ENCODE measurements at places on chromosomes 7 and 10. TPM values are rescaled to one million over a fixed set of nuclear protein-coding genes. Genes with fewer than 3 reads are reported as not detected.

CALY gene
- total RNA-seq, result not detected

ALOX5 gene
- total RNA-seq, result not detected

PLXNA4 gene
- total RNA-seq, result 9.2 TPM

C10orf105 gene
- not detected for total RNA-seq

FEZF1 gene
- not detected for total RNA-seq

BAIAP2L1 gene
- total RNA-seq, result 1.3 TPM

ZNF487 gene
- total RNA-seq, result 1.1 TPM

CHRM2 gene
- total RNA-seq, result not detected

SEMA4G gene
- 4.2 TPM for total RNA-seq

TUBB8 gene
- not detected for total RNA-seq

VTI1A gene
- 9.6 TPM for total RNA-seq

OPN4 gene
- not detected for total RNA-seq

ARMH3 gene
- 5.8 TPM for total RNA-seq

STN1 gene
- 22.4 TPM for total RNA-seq

MACC1 gene
- 0.18 TPM for total RNA-seq

BET1 gene
- 53.6 TPM for total RNA-seq

SLC18A3 gene
- 1.3 TPM for total RNA-seq

SCART1 gene
- total RNA-seq, result 0.54 TPM

TRIM73 gene
- total RNA-seq, result 0.36 TPM

SORCS1 gene
- total RNA-seq, result not detected

ACTR3C gene
- not detected for total RNA-seq

ADIRF gene
- 13.5 TPM for total RNA-seq

SLC16A9 gene
- 0.65 TPM for total RNA-seq

CYP2C19 gene
- total RNA-seq, result not detected

AMZ1 gene
- not detected for total RNA-seq

ZNF786 gene
- 3.6 TPM for total RNA-seq

COL13A1 gene
- total RNA-seq, result 27.9 TPM
